ENCODE measurements at places on chromosomes 5 and 9.

DNA sequence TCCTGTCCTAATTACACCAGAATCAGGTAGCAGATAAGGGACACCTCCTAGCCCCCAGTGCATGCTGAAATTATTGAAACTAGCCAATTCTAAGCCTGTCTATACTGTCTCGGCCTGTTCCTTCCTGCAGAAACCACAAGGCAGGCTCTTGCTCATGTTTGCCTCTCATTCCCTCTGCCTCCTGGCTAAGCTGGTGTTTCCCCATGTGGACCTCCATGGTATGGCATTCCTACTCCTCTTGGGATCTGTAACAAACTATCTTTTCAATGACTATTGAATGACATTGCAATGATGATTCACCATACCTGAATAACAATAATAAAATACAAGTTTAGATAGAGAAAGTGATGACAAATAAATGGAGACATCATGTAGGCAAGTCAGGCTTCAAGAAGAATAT, 35.6 kb upstream of the ADAMTS16 start:
- DNase-seq, result no peak

DNA sequence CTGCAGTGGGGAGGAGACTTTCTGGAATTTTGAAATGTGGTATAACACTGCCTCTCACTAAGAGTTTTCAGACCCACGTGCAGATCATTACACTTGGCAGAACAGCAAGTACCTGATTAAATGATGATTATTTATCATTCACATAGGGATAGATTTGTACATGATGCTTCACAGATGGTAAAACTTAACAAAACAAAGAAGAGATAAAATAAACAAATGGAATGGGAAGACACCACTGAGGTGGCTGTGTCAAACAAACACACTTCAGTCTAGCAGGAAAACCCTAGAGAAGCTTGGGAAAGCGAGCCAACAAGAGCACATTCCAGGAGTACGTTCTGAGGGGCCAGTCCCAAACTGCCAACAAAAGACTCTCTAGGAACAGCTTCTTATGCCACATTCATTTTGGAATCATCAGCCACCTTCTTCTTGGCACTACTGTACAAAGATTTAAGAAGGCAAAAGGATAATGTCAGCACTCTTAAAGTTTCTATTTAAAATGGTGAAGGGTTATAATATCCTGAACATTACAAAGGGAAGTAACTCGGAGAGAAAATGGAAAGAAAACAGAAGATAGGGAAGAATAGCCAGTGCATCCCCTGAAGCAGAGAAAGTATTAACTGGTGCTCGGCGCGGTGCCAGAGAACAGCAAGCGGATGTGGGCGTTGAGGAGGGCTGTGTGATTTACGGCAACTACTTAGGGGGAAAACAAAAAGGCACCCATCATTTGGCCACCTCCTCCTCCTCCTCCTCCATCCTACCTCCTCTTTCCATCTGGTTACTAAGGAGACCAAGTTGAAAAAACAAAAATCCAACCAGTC, 1.6 kb downstream of the MED27 start:
- DNase-seq, result no peak

GRCh38 chr5:127440831-127441230, 76.6 kb upstream of the PRRC1 start:
- no peak for DNase-seq

- no peak for DNase-seq
Observed at GRCh38 chr5:153516504-153517240, 26.2 kb downstream of the GRIA1 start.

GRCh38 chr5:90421136-90421535, 11.6 kb upstream of the CETN3 start:
- DNase-seq, result no peak

- DNase-seq, result no peak
Observed at GRCh38 chr5:171846323-171846722, 60.7 kb downstream of the SMIM23 start.

DNA sequence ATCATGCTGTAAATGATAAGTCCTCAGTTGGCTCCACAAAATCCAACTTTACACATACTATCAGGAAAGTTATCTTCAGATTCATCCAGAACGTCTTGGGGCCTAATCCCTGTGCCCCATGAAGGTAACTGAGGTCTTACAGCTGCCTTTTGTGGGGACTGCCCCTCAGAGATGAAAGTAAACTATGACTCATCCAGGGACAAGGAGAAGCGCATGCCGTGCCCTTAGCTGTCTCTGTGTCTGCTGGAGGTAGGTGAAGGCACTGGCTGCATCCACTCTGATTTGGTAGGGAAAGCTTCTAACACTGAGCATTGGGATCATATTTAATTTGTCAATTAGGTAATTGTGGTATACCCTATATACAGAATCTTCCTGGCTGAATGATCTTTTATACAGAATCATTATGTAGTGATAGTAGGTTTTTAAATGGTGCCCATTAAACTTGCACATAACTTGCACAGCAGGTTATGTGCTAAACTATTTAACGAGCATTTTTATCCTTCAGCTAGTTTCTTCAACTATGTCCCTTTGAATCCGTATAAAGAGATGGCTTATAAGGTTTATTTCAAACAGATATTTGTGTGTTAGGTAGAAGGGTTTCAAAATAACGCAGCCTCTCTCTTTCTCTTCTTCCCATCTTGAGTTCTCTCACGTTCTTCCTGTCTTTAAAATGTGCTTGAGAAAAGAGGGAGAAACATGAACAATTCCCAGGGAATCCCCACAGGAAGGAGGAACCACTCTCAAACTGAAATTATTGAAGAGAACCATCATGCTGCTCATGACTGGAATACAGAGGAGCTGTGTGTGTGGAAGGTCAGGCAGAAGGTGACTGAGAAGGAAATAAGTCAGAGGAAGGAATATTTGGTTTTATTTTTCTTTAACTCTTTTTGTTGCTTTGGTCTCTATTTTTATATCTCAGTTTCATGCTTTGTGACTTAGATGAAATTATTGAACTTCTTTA, 250.9 kb downstream of the CD180 start:
- DNase-seq, result no peak

GRCh38 chr9:107693625-107694326, 204.2 kb upstream of the KLF4 start:
- no peak for DNase-seq

- DNase-seq, result no peak
Observed at GRCh38 chr5:59485629-59486439, 407.7 kb downstream of the PDE4D start.

DNA sequence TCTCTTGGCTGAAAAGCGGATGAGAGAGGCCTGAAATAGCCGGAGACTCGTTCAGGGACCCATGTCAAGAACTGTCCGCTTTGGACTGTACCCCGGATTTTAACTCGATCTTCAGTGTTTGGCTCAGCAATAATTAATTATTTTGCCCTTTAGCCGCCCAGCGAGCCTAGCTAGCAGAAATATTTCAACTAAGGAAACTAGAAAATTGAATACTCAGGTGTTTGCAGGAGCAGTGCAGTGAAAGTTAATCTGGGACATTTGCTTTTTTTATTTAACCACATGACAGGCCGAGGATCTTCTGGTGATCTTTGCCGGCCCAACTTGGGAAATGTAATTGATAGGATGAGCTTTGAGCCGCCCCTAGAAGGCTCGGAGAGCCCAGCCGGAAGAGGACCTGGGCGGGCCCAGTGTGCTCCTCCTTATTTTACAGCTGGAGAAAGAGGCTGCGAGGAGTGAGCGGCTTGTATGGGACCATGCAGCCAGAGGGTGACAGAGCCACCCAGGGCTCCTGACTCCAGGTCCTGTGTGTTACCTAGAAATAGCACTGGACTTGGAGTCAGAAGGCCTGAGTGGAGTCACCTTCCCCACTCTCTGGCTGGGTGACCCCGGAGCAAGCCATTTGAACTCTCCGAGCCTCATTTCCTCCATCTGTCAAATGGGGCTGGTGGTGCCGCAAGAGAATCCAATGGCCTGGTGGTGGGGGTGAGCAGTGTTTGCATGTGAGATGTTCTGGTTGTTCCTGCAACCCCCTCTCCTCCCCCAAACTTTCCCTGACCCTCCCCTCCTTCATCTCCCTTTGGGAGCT, 2.4 kb downstream of the PPARGC1B start:
- DNase-seq, result no peak
